ENCODE measurements at places on chromosomes 1 and 21.

GRCh38 chr1:54018635-54019034 is 649 bp upstream of the LDLRAD1 start:
- DNase-seq, result no peak

- DNase-seq, result no peak
Measured at GRCh38 chr21:42830456-42831455, 48.6 kb downstream of the WDR4 start.

GRCh38 chr1:11888206-11888876 is 29.6 kb upstream of the NPPB start:
- no peak for DNase-seq

DNA sequence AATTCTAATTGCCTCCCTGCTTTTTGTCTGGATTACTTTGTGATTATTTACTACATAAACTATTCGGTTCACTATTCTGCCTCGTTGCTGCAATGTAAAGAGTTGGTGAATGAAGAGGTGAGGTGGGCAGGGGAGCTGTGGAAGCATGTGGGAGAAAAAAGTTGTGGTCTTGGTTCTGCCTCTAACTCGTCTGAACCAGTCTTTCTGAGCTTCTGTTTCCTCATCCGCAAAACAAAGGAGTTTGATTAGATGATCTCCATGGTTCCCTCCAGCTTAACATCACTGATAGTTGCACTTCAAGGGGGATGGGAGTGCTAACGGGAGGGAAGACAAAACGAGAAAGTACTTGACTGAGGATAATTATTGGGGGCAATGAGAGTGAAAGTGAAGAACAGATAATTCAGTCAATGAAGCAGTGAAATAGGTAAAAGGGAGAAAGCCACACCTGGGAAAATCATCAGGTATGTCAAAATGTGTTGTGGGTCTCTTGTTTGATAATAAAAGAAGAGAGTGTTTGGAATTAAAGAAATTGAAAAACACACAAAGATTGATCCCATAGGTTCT is 26.2 kb upstream of the UHMK1 start:
- no peak for DNase-seq

DNA sequence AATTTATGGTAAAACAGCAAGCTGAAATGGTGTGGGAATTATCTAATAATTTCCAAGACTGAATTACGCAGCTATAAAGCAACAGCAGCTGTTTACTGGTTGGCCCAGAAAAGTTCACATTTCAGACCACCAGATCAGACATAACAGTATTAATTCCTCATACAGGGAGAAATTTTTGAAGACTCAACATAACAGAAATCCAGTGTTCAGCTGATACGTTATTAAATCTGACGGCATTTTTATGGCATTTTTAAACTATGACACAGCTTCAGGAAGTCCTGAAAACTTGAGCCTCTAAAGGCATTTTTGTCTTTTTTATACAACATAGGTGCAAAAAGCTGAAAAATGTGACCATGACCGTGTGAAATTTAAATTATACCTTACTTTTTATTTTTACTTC is 91.2 kb downstream of the APP start:
- DNase-seq, result no peak

DNA sequence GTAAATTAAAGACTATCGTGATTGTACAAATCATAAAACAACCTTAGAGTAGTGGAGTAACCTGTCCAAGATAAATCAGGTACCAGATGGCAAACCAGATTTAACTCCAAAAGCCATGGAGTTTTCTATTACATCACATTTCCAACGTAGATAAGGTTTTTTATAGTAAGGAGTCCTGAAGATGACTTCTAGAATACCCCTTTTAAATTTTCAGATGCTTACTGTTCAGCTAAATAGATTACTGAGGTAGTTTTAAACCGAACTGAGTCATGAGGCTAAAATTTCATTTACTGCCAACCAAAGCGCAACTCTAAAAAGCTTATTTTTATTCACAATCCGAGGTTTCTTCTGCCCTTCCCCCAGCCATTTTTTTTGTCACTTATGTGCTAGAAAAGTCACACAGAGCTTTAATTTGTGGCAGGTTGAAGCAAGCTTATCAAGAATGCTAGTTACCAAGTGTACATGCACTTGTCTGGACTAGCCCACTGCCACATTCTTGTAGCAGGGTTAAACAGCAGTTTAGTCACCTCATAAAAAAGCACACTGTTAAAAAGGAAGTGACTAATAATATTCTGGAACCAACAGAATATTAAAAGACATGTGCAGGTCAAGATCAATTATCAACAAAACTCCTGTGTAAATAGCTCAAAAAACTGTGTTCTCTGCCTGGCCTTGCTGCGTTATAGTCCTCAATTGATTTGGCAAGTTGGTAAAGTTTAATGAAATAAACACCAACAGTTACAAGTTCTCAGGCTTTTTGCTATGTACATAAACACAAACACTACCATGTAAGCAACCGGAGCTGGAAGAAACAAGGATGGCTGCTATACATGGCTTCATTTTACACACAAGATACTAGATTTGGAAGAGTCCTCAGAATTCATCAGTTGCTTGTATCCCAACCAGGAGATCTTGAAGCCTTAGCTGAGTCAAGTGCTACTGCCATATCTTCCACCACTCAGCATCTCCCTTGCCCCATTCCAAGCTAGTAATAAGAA is 180.3 kb upstream of the DMRTA2 start:
- peak; percentile 81 for DNase-seq

DNA sequence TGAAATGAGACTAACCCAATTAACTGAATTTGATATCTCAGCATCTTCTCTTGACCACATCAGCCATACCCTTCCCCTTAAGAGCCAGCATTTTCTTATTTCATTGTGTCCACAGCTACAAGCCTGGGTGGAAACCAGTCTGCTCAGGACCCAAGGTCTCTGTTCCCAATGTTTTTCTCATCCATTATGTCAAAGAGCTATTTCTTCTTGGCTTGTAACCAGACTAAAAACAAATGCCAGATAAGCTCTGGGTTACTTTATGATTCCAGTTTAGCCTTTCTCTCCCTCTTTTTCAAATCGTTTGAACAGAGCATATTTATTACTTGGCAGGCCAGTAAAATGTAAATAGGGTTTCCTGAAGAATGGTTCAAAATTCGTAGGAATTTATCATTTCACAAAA is 109.3 kb upstream of the SPATA6 start:
- no peak for DNase-seq

DNA sequence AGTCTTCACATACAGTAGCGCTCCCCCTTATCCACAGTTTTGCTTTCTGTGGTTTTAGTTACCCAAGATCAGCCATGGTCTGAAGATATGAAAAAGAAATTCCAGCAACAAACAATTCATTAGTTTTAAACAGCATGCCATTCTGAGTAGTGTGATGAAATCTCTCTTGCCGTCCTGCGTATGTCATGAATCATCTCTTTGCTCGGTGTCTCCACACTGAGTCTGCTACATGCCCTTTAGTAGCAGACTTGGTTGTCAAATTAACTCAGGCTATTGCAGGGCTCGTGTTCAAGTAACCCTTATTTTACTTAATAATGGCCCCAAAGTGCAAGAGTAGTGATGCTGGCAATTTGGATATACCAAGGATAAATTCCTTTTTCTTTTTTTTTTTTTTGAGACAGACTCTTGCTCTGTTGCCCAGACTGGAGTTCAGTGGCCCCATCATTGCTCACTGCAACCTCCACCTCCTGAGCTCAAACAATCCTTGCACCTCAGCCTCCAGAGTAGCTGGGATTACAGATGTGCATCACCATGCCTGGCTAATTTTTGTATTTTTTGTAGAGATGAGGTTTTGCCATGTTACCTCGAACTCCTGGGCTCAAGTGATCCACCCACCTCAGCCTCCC is 22.6 kb downstream of the PHACTR4 start:
- peak; percentile 94 for DNase-seq

DNA sequence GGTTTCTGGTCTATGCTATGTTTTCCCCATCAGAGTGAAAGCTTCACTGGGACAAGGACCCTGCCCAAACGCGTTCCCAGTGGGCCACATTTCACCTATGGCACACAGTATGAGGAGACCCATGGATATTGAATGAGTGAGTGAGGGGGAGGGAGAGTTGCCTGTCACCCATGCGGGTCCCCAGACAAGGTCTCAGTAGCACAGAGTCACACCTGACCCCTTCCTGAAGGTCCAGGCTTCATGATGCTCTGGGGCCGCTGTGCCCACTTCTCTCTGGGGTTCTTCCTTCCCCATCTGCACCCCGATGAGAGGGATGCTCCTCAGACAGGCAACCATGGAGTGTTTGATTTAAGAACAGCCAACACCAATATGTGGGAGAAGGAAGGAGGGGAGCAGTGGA is 72.3 kb upstream of the CSF3R start:
- no peak for DNase-seq

DNA sequence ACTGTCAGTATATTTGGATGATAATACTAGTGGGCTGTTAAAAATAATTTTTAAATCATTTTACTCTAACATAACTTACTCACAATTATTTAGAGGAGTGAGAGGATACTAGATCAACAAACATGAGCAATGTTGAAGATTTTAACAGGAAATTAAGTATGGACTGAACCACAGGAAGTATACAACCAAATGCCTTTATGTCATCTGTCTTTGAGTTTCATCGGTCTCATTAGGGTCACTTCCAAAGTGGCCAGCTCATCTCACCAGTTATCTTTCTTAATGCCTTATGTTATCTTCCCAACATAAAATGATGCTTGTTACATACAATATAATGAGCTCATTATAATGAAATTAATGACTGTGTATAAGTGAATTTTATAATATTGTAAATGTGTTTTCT is 1.5 kb upstream of the RGS1 start:
- no peak for DNase-seq

- no peak for DNase-seq
Measured at GRCh38 chr1:30336550-30337323, 386.6 kb downstream of the MATN1 start.

DNA sequence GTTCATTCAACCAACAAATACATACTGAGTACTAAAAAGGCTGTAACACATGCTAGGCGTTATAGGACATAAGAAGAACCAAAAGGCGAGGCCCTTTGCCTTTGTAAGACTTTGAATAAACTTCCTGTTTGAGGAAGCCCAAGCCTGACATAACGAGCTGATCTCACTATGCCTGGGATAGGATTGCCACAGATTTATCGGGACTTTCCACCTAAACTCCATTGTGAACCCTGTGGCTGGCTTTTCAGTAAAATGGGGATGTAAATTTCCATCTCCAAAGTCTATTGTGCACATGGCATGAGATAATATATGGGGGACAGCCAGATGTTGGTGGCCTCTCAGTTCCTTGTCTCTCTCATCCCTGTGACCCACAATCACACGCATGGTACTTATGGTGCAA is 41.9 kb downstream of the LMO4 start:
- DNase-seq, result no peak

GRCh38 chr1:56056438-56057287 is 522.7 kb downstream of the PLPP3 start:
- peak; percentile 79 for DNase-seq

GRCh38 chr1:30950053-30950452 is 41.5 kb upstream of the SDC3 start:
- DNase-seq, result no peak

GRCh38 chr1:241310451-241310850 is 46.6 kb downstream of the RGS7 start:
- peak; percentile 1 for DNase-seq

- DNase-seq, result no peak
Measured at GRCh38 chr1:65243491-65243890, 65.9 kb upstream of the DNAJC6 start.

DNA sequence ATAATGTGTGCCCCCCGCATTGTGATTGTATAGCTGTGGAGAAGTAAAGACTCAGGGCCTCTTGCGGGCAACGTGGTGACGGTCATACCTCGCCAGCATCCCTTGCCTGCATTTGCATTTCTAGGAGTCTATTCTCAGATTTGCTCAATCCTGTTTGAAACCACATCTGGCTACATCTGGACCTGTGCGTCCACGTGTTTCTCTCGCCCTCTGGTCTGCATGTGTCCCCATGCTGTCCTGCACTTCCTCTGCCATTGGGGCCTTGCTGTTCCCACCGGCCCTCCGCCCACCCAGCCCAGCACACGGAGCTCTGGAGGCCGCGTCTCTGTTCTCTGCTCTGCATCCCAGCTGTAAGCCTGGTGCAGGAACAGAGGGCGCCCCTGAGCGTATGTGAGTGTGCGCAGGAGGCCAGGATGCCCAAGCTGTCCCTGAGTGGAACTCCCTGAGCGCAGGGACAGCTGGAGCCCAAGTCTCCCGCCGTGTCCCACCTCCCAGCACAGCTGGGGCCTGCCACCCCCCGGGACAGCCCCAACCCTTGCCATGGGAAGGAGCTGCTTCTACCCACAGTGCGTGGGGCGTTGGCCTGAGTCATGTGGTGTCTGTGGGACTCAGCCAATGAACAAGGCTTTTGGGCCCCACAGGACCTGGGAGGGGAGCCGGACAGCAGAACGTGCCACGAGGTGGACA is 1.6 kb downstream of the KRTAP10-2 start:
- DNase-seq, result no peak

DNA sequence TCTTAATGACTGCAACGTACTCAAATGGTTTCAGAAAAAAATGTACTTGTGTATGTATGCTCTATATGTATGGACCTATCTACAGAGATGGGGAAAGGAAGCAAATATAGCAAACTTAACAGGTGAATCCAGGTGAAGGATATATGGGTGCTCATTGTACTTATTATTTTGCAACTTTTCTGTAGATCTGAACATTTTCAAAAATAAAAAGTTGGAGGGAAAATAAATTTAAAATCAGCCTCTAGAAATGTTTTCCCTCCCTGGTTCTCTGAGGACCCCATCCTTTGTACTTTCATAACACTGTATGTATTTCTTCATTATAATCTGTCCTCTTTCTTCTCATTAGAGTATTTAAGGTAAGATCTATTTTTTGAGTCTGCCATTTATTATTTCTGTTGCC is 17.9 kb downstream of the FMO5 start:
- DNase-seq, result no peak

DNA sequence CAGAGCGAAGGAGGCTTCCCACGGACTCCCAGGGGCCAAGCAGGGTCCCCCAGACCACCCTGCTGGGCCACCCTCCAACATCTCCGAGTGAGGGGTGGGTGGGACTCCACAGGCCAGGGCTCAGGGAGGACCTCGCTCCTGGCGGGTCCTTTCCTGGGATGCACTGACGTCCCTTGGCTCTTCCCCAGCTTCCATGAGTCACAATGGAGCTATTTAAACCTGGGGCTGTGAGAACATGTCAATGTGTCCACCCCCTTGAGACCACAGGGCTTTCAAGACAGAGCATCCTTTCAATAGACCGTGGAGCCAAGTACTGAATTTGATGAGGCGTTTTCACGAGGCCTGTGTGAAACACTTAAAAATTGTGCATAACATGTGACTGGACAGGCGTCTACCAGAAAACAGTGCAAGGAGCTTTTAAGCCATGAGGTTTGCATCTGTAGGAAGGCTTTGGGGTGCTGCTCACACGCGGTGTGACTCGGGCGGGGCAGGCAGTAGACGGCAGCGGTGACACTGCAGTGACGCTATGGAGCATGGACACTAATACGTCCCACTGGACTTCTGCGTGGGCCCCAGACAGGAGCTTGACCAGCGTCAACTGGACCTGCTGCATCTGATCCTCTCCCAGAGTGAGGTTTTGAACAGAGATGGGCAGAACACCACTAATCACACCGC is 24.1 kb upstream of the NPHP4 start:
- peak; percentile 77 for DNase-seq

DNA sequence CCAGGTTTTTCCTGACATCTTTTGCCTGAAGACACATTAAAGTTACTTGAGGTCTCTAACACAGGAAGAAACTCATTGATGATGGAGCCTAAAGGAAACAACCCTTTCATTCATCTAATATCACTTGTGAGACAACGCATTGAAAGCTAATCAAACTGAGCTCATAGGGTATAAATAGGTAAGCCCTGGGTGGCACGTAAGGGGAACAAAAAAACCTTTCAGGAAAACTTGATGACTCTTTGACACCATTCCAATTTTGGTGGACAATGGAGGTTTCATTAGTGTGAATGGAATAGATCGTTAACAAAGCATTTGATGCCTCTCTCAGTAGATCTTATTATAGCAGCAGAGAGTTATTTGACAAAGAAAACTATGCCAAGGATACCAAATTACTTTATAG is 80.7 kb upstream of the DUSP10 start:
- DNase-seq, result no peak

All from fibroblast of lung (primary cell).